ENCODE measurements at places on chromosomes 7 and 10.

DNA sequence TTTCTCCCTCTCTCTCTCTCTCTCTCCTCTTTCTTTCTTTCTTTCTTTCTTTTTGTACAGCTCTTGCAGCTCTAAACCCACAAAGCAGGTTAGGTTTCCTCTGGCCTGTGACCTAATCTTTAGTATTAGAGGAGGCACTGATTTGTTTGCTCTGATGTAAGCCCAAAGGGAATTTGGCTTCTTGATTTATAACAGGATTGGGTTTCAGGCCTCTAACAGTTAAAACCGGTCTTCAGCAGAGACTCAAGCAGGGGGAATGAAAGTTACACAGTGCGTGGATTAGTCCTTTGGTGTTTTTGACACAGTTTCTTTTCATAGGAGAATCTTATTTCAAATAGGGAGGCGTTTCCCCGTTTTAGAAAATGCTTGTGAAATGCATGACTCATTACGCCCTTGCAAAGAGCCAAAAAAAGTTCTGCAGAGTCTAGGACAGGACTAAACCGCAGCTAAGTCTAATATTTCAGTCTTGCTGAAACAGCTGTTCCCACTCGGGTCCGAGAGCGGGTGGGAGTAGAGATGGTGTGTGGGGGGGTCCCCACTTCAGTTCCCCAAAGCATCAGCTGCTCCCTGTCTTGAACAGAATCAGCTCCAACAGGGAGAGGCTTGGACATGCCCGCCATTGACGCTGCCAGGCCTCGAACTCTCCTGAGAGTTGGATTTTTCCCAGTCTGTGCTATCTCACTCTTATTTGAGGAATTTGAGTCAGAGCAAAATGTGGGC, 296.5 kb upstream of the PITRM1 start:
- DNase-seq: no peak

DNA sequence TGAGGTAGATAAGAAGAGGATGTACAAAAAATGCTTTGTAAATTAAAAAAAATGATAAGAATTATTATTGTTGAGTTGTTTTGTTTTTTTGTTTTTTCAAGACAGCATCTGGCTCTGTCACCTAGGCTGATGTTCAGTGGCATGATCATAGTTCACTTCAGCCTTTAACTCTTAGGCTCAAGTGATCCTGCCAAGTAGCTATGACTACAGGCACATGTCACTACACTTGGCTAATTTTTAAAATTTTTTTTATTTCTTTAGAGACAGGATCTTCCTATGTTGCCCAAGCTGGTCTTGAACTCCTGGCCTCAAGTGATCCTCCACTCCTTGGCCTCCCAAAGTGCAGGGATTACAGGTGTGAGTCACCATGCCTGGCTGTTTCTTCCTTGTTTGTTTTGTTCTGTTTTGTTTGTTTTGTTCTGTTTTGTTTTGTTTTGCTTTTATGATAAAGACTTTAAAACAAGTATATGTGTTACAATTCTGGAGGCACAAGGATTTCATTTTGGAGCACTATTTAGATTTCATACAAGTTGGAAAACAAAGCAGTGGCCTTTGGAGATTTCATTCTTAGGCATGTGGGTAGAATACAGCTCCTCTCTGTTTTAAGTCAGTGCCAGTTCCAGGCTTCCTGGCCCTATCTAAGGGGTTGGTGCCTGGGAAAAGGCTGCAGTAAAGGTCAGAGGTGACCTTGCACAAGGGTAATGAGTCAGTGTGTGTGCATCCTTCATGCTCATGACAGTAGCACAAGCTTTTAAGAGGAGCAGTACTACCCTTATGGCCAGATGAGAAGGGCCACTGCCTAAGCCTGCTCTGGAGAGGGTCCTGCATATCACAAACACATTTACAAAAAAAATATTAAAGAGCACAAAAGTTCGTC, 17.9 kb downstream of the FGFBP3 start:
- no peak for DNase-seq

- DNase-seq: no peak
These were observed 37.1 kb downstream of the MAD1L1 start for GRCh38 chr7:2195400-2196246.

GRCh38 chr10:61860964-61861758, 40.3 kb upstream of the ARID5B start:
- DNase-seq: no peak

GRCh38 chr10:93471110-93471651, 11.0 kb downstream of the MYOF start:
- no peak for DNase-seq

DNA sequence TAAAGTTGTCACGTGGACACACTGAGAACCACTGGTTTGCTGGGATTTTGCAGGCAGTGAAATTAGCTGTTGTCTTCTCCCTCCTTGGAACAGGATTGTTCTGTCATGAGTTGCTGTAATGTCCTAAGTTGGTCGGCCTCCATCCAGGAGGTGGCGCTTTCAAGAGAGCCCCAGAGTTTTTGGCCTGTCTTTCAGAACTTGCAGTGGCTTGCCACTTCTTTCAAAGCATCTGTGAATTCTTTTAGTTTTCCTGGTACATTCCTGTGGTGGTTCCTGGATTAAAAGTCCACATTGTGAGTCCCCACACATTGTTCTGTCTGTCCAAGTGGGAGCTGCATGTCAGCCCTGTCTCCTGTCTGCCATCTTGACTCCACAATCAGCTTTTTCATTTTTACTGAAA, 133.8 kb downstream of the PON1 start:
- no peak for DNase-seq

- DNase-seq: no peak
These were observed 545.3 kb downstream of the CNTNAP2 start for GRCh38 chr7:146661929-146662328.

GRCh38 chr7:16455591-16455990, 9.9 kb downstream of the SOSTDC1 start:
- no peak for DNase-seq

DNA sequence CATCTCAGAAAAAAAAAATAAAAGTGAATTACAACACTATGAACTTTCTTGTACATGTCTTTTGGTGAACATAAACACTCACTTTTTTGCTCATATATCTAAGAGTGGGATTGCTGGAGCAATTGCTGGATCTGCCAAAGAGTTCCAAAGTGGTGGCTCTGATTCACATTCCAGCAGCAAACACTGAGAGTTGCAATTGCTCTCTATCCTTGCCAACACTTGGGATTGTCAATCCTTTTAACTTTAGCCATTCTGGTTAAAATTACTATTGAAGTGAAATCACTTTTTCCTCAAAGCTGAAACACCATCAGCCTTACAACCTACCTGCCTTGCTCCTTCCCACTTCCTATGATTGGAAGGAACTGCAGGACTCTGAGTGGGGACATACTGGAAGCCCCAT, 70.7 kb downstream of the CDHR3 start:
- DNase-seq: no peak

GRCh38 chr7:98531717-98532116, 85.4 kb upstream of the NPTX2 start:
- DNase-seq: no peak

- DNase-seq: no peak
These were observed 62.7 kb downstream of the GRM3 start for GRCh38 chr7:86706406-86706805.

DNA sequence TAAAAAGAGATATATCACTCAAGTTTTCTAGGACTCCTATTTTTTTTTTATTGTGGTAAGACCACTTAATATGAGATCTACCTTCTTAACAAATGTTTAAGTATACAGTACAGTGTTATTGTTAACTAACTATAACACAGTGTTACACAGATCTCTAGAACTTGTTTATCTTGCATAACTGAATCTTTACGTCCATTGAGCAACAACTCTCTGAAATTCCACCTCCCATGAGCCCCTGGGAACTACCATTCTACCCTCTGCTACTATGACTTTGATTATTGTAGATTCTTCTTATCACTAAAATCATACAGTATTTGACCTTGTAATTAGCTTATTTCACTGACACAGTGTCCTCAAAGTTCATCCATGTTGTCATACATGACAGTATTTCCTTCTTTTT, 22.5 kb upstream of the REEP3 start:
- DNase-seq: no peak

- no peak for DNase-seq
These were observed 778 bp upstream of the GET4 start for GRCh38 chr7:875476-876076.

- DNase-seq: no peak
These were observed 26.3 kb upstream of the WDFY4 start for GRCh38 chr10:48658243-48658974.

- DNase-seq: no peak
These were observed 243.4 kb upstream of the SEMA3C start for GRCh38 chr7:81162234-81162633.

DNA sequence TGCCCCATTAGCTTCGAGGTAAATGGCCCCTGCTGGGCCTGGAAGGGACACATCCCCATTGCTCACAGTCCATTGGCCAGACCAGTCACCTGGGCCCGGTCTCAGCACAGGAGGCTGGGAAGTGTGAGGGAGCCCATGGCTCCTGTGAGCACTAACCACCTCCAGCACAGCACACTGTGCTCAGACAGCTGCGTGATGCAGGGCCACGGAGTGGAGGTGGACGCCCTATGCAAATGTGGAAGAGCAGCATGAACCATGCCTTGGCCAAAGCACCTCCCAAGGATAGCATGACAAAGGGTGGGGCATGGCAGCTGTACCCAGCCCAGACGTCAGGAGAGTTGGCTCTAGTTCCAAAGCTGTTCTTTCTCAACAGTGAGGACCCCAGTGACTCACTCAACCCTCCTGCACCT, 120.1 kb upstream of the ZMIZ1 start:
- no peak for DNase-seq

DNA sequence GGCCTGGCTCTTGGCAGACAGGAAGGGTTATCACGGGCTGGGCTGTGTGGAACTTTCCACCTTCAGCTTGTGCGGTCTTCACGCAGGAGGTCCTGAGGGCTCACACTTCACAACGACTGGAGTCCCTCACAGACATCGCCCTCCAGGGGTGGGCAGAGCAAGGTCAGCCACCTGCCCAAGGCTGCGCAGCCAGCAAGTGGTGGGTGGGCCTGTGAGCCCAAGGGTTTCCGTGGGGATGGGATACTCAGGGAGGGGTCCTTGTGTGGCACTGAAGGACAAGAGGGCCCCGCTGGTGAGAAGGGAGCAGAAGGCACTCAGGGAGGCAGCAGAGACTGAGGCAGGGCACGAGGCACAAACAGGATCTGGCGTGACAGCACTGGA, 22.0 kb downstream of the PDIA4 start:
- no peak for DNase-seq

DNA sequence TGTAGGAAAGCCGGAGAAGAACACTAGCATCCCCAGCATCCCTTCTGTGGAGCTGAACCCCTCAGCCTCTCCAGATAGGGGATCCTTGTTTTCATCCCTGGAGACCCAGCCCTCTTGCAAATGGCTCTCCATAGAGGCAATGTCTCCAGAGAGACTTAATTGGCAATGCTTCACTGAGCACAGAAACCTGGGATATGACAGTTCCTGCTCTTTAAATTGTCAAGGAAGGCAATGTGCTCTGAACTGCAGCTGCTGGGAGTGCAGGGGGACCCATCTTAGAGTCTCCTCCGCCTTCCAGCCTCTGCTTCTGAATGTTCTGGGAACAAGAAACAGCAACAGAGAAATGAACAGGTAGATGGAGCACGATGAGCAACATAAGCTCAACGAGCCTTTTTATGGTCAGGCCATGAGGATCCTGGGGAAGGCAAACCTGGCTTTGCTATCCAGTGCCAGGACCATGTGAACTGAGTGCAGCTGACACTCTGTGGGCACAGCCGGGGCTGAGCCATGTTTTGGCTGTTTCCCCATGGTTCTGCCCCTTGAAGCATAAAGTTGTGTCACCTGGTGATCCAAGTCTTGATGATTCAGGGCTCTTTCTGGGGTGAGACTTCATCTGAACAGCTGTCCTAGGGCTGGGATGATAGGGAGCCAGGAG, 481.0 kb downstream of the PLXNA4 start:
- DNase-seq: no peak

GRCh38 chr7:68604541-68604940, 993.7 kb upstream of the AUTS2 start:
- no peak for DNase-seq

GRCh38 chr7:154767142-154767541, 235.8 kb downstream of the PAXIP1 start:
- no peak for DNase-seq

DNA sequence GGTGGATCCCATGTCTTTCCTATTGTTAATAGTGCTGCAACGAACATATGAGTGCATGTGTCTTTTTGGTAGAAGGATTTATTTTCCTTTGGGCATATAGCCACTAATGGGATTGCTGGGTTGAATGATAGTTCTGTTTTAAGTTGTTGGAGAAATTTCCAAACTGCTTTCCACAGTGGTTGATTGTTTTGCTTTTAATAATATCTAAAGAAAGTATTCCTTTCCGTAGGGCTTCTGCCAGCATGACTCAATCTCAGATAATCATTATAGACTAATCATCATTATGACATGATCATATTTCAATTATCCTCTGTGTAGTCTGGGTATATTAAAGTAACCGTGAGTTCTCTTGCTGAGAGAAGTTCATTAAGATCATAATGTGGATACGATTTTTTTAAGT, 110.2 kb upstream of the KMT2E start:
- DNase-seq: no peak

GRCh38 chr7:86953653-86954336, 105.7 kb downstream of the ELAPOR2 start:
- DNase-seq: no peak

GRCh38 chr10:104297697-104298660, 29.0 kb downstream of the GSTO2 start:
- no peak for DNase-seq

DNA sequence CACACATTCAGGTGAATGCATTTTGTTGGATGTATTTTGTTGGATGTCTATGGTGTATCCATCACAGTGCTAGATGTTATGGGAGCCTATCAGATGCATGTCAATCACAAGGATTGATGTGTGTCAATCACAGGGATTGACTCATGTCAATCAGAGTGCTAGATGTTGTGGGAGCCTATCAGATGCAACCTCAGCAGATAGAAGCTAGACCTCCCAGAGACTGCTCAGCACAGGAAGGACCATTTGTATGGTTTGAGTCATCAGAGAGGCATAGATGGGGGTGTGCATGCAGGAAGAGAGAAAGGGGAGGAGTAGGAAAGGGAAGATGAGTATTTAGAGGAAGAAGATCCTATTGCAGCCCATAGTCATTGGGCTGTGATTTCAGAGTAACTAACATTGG, 48.3 kb upstream of the PITRM1 start:
- no peak for DNase-seq

DNA sequence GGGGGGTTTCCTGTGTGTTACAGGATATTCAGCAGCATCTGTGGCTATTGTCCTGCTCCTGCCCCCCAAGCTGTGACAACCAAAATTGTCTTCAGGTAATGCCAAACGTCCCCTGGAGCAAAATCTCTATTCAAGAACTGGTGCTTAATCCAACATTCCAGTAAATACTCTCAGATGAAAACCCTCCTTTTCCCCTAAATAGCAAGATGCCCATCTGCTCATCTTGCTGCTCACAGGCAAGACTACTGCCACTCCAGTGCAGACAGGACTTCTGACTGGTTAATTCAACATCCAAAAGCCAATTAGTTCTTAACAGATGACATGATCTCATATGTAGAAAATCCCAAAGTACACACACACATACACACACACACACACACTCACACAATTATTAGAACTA, 20.5 kb upstream of the JAZF1 start:
- no peak for DNase-seq

DNA sequence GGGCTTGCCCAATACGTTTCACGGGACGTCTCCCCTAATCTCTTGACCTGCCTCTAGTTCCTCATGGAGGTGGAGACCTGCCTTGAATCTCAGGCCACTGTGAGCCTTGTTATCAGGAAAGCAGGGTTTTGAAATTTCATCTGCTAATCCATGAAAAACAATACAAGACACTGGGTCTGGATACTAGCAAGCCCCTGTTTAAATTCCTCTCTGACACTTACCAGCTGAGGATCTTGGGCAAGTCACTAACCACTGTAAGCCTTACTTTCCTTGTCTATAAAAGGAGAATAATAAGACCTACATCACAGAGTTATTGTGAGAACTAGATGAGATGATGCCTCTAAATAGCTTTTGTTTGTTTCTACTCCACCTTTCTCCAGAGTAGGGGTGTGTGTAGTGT, 303.6 kb downstream of the FGFR2 start:
- DNase-seq: no peak
